ENCODE measurements at places on chromosomes 12 and 14.
A peak's percentile ranks its signal among the peaks of the same experiment; 100 is the strongest.

DNA sequence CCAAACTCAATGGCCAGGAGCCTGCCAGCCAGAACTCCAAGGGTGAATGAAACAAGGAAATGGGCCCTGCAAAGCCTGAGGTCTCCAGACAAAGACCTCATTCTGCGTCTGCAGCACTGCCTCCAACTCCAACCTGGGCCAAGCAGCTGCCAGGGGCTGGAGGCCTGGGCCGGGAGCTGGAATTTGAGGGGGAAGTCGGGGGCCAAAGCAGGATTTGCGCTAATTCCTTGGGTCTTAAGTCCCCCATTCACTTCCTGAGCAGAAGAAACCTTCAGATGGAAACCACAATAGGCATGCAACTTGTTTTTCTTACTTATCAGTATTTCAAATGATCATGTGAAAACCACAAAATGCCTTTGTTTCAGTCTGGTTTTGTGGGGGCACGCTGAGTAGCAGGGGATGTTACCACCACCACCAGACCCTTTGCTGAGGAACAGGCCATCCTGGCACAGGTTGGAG is 23.0 kb upstream of the TC2N start:
- DNase-seq = no peak

GRCh38 chr14:73723797-73724661 is 9.8 kb upstream of the PNMA1 start:
- no peak for DNase-seq

DNA sequence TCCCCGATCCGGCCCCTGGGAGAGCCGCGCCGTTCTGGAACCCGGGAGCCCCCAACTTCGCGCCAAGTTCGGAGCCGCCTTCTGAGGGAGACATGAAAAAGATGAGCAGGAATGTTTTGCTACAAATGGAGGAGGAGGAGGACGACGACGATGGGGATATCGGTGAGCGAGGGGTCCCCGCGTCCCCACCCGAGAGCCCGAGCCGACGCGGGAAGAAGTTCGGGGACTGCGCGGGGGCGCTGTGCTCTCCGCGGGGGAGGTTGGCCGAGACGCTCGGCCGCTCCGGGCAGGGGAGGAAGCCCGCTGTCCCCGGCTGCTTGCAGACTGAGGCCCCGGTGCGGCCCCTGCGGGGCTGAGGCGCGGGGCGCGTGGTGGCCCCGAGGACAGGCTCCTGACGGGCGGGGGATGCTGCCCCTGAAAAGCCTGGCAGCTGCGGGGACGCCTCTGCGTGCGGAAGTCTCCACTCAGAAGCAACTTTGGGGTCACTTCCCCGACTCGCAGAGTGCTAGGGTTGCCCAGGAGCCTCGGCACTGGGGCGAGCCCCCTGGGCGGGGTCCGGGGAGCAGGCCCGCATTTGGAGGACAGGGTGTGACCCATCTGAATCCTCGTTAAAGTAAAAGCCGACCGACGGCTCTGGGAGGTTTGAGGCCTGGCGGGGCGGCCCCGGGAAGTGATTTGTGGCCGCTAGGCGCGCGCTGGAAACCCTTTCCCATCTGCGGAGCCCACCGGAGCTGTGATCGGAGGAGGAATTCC is 511 bp downstream of the ANO6 start:
- DNase-seq = peak; percentile 41

GRCh38 chr14:89654998-89655397 is 238.0 kb upstream of the FOXN3 start:
- no peak for DNase-seq

GRCh38 chr14:24459331-24459730 is 16.8 kb upstream of the SDR39U1 start:
- DNase-seq = no peak

DNA sequence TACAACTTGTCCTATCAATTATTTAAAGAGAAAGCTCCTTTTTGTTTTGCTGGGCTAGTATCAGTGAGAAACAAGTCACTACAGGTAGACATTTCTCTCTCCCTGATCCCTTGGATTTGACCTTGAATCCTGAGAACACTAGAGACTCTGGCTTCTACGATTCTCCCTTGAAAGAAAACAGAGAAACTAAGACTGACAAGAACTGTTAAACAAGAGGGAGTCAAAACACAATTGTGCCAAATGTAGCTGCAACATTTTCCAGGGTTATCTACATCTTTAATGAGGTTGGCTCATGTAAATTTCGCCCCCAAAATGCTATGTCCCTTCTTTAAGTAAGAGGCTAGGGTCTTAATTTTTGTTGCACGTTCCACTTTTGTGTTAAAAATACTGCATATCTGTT is 62.4 kb downstream of the SLC38A1 start:
- no peak for DNase-seq
